ENCODE measurements at places on chromosomes 2 and 18. TPM values are rescaled to one million over a fixed set of nuclear protein-coding genes. Genes with fewer than 3 reads are reported as not detected.

Gene RAPH1
- 13.1 TPM for total RNA-seq

GRCh38 chr2:3827673-3828575 is 124.5 kb downstream of the DCDC2C start:
- no peak for DNase-seq

GRCh38 chr18:70636991-70637390 is 348.1 kb downstream of the SOCS6 start:
- DNase-seq, result no peak

GRCh38 chr2:23312996-23313606 is 71.9 kb upstream of the KLHL29 start:
- DNase-seq, result peak; percentile 35

- no peak for DNase-seq
These were observed 75.8 kb downstream of the NRP2 start for GRCh38 chr2:205758051-205758450.

DNA sequence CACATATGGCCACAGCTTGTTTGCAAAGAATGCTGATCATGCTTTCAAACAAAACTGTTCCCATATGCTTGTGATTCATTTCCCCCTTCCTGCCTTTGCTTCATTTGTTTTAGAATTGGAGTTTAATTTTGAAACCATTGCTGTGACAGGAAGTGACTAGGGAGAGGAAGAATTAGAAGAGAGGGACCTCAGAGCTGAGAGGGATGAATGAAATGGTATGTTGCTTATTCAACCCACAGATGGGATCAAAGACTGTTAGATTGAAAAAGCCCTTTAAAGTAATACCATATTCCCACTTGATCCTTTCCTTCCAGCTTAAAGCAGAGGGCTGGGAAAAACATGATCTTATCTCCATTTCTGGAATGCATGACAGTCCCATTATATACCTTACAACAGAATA is 106.2 kb upstream of the RNF152 start:
- no peak for DNase-seq

Measured in activated CD4-positive, alpha-beta memory T cell treated with anti-CD3 and anti-CD28 coated beads for 36 hours (primary cell).